ENCODE measurements at places on chromosomes 3 and 15.
A peak's percentile ranks its signal among the peaks of the same experiment; 100 is the strongest.

- no peak for DNase-seq
Measured at GRCh38 chr15:101062471-101063171, 143.5 kb downstream of the LRRK1 start.

DNA sequence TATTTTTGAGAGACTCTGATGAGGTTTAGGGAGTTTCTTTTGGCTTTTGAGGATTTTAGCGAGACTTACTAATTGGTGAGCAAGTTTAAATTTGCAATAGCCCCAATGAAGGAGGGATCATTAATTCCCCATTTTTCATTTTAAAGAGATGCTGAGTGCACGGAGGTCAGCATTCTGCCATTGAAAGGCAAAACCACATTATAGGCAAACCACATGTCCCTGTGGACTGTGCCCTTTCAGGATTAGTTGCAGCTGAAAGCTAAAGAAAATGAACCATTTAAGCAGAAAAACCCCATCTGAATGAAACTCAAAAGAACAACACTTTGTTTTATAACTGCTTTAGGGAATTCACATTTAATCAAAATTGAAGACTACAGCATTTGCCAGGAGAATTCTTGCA, 246.5 kb downstream of the PDZRN3 start:
- DNase-seq = no peak

DNA sequence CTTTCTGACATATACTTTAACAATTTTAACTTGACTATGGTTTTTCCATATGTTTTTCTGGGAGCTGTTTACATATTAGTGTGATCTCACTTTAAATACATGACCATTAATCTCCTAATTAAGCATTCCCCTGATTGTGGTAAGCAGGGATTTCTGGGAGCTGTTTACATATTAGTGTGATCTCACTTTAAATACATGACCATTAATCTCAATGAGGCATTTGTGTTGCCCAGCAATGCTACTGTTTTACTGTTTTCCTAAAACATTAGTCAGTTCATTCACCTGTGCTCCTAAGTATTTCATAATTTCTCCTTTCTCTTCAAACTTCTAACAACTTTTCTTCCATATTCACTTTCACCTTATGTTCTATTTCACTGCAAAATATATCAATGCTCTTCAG, 3.6 kb upstream of the GRAMD1C start:
- no peak for DNase-seq

DNA sequence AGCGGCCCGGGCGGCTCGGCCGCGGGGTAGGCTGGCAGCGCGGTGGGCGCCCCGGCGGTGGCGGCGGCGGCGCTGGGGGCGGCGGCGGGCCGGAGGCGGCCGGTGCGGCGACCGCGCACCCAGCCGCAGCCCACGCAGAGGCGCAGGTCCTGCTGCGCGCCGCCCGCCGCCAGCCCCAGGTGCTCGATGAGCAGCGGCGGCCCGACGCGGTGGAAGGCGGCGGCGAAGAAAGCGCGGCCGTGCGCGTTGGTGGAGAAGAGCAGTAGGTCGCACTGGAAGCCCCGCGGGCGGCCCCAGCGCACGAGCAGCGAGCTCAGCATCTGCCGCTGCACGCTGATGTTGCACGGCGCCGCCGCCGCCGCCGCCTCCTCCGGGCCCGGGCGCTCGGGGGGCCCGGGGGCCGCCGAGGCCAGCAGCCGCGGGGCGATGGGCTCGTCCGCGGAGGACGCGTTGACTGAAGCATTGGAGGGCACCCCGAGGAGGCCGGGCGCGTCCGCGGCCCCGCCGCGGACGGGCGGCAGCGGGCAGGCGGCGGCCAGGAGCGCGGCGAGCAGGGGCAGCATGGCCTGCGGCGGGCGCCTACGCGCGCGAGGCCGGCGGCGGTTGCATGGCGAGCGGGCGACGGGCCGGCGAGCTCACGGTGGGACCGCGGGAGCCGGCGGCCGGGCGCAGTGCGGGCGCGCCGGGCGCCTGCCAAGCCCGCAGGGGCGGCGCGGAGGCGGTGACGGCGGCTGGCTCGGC, 452 bp downstream of the TMEM158 start:
- peak; percentile 55 for DNase-seq

DNA sequence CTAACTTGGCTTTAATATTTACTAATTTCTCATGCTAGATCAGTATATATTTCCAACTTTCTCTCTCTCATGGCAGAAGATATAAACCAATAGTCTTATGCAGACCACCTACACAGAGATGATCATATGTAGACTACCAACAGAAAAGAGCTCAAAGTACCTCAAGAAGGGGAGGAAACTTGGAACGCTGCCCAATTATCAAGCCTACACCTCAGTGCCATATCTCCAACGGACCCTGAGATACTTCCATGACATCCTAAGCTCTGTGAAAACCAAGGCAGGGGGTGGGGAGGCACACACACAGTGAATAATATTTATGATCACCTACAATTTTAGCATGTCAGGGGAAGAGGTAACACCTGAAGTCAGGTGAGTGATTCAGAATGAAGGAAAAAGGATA, 100.6 kb downstream of the STAG1 start:
- DNase-seq = no peak

DNA sequence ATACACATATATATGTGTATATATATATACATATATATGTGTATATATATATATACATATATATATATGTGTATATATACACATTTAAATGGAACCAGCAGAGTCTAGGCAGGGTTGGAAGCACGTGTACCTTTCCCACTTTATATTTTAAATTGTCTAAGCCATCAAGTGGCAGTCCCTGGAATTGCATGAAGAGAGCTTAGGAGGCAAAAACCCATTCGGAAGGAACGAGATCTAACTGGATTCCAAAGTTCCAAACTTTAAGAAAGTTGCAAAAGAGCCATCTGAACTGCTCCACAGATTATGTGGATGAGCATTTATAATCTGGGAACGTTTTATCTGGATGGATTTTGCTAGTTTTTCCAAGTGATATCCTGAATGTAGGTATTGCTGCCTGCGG, 186.5 kb downstream of the FOXP1 start:
- no peak for DNase-seq

- DNase-seq = no peak
Measured at GRCh38 chr3:179189759-179190158, 41.6 kb downstream of the PIK3CA start.

DNA sequence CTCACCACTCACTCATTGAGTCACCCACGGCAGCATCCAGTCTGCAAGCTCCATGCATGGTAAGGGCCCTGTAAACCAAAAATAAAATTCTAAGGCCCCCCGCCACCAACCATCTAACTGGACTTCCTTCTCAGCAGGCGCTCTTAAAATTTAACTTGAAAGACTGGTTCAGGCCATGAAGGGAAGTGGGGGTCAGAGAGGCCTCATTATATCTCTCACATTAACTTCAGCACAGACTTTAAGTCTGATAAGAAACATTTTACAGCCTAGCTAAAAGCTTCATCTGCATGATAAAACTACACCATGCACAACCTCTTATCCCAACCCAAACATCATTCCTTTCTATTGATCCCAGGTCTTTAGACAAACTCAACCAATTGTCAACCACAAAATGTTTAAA, 38.5 kb downstream of the FBLN2 start:
- no peak for DNase-seq

GRCh38 chr3:185549651-185550111, 2.7 kb downstream of the LIPH start:
- DNase-seq = no peak

DNA sequence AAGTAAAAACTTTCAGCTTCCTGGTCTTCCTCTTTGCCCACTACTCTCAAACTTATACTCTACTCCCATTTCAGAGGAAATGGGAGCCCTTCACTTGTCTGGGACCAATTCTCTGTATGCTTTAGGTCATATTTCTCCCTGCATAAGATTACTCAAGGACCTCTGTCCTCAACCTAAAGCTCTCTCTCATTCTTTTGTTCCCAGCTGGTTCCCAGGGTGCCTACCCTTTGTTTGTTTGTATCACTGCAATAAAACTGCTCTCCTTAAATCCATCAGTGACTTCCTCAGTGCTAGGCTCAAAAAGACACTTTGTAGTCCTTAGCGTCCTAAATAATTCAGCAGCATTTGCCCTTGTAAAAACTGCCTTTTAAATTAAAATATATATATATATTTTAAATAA, 2.9 kb downstream of the NGRN start:
- no peak for DNase-seq

GRCh38 chr3:100548053-100548452, 55.6 kb downstream of the TMEM45A start:
- no peak for DNase-seq

GRCh38 chr3:180909369-180910127, 2.9 kb upstream of the FXR1 start:
- DNase-seq = no peak

DNA sequence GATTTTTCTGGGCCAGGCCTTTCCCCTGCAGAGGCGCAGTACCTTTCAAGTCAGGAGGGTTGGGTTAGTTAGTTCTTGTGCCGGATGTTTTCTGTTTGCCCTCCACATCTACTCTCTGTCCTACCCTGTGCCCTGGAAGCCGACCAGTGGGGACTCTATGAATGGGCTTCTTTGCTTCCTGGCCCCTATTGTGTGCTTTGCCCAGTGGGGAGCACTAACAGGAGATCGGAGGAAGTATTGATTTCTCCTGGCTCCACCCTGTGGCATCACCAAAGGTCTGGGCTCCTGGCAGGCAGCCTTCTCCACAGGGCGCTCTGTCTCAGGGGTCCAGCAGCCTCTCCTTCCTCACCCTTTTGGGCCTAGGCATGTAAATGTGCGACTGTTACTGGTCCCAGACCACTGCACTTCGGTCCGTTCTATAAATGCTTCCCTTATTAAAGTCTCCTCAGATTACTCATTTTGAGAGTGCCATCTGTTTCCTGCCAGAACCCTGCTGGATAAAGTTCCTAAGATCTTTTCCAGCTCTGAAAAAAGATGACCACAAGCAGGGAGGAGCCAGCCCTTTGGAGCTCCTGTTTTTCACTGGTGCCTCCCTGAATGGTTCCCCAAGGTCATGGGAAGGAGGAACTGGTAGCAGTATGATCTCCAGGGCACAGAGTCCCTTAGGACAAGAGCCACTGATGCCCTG, 44.5 kb downstream of the CTDSPL start:
- no peak for DNase-seq

GRCh38 chr3:142997330-142997729, 4.0 kb upstream of the U2SURP start:
- DNase-seq = peak; percentile 17

DNA sequence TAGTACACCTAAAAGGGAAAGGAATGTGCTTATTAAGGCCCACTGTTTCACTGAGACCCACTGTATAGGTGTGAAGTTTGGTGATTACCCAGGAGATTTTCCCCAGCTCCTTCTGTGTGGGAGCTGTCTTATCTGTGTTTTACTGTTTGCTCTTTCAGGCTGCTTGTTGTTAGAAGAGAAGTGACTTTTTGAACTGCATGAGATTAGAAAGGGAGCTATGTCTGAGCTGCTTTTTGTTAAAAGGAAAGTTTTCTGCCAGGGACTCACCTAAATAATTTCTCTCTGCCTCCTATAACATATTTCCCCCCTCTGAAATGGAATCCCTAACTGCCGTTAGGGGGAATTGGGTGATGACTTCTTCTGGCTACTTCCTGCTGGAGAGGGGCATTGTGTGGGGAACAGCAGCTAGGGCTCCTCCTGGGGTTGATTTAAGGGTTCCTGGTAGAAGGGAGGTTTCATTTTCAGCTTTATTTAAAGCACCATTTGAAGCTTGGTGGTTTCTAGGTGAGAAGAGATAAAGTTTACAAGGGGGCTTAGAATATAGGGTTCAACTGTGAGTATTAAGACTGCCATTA, 77.1 kb upstream of the ATP11B start:
- no peak for DNase-seq

- DNase-seq = no peak
Measured at GRCh38 chr15:69991551-69991980, 106.2 kb downstream of the TLE3 start.

GRCh38 chr3:25297667-25298585, 130.1 kb upstream of the RARB start:
- no peak for DNase-seq

GRCh38 chr3:46965151-46965550, 11.4 kb downstream of the CCDC12 start:
- DNase-seq = no peak

DNA sequence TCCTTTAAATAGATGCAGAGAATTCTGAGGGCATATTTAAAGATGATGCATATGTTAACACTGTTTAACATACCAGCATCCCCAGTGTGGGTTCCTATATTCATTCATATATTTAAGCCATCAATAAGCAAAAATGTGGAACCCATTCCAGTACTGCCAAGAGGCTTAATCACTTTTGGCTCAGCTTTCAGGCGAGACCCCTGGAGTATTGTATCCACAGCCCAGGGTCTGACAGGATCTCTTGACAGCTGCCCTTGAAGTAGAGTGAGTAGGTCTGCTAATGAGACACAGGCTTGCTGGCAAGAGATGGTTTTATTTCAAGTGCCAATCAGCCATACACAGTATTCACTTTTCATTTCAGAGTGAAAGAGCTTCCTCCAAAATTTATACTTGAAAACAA, 367.3 kb downstream of the OCA2 start:
- no peak for DNase-seq

- DNase-seq = no peak
Measured at GRCh38 chr3:25088284-25088683, 339.8 kb upstream of the RARB start.

- DNase-seq = no peak
Measured at GRCh38 chr15:60573936-60574335, 95.0 kb upstream of the ICE2 start.

DNA sequence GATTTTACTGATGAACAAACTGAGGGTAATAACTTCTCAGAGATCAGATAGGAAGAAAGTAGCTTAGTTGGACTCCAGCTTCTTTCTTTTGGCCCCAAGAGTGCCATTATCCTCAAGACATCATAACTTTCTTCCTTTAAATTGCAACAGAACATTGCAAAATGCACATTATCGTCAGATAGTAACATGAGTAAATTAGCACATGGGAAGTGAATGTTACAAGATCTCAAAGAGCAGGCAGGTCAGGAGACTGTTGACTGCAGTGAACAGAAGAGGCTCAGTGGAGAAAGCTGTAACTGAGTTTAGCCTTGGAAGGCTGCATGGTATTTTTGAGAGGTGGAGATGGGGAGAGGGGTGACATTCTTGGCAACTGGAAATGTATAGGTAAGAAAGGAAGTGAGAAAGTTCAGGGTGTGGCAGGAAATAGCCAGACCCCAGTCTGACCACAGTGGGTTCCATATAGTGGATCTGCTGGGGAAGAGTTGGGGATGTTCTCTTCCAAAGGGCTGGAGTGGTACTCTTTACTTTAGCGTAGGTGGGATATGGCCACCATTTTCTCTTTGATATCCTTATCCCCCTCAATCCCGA, 307.7 kb downstream of the RPLP1 start:
- DNase-seq = no peak

DNA sequence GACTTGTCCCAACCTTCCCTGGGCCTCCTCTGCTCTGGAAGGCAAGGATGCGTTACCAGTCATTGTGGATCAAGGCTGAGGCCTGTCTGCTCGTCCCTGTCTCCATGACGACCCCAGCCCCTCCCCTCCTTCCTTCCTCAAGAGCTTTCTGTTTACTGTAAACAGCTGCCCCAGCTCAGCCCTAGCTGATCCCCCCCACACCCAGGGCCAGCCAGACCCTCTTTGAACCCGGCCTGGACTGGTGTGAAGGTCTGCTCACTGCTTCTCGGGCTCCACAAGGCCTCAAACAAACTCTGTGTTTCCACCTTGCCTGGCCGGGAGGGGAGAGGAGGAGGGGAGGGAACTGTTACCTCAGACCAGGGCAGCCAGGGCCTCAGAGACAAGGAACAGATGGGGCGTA, 16.9 kb downstream of the VPS18 start:
- DNase-seq = no peak
